ENCODE measurements at places on chromosomes 11 and 22.
A peak's percentile ranks its signal among the peaks of the same experiment; 100 is the strongest.

DNA sequence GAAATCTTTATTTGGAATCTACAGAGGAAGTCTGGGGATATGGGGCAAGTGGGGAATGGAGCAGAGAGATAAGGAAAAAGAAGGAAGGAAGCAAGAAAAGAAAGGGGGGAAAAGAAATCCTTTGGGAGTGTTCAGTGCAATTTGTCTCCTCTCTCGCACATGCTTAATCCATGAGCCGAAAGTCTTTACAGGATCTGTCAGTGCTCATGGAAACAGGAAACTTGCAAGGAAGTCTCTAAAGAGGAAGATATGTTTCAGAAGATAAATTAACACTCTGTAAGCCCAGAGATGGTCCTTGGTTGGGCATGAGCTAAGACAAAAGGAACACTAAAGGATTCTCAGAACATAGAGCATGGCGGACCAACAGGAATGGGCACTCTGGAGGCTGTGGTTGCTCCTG is 47.9 kb upstream of the FLI1 start:
- no peak for DNase-seq

DNA sequence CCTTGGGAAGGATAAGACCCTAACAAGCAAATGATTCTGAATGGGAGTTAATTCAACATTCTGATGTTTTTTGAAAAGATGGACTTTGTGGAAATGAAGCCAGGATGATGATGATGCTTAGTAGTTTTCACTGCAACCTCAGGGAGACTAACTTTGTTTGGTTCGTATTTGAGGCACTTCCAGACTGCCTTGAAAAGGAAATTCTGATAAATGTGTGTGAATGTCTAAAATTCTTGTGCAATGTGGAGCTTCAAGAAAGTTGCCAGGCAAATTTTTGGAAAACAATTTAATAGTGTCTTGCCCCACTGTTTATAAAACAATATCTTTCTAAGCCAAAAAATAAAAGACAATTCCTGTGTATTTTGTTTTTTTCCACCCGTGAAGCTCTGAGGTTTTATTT is 11.2 kb upstream of the NAV2 start:
- no peak for DNase-seq

DNA sequence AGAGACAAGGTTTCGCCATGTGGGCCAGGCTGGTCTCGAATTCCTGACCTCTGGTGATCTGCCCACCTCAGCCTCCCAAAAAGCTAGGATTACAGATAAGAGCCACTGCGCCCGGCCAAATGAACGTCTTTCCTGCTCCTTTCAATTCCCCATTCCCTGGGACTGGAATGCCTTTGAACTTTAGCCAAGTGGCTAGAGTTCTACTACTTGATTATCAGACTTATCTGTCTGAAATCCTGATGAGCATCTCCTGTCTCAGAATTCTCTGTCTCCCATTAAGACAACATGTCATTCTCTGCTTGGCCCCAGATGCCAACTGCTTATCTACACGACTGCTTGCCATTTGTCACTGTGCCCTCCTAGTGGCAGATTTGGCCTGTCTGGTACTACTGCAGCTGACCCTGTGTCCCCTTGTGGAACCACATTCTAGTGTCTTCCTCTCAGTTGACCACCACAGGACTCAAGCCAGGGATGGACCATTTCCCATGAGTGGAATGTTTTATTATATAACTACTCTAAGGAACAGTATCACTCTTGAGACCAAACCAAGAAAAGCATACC is 33.1 kb upstream of the IPO7 start:
- DNase-seq: no peak

DNA sequence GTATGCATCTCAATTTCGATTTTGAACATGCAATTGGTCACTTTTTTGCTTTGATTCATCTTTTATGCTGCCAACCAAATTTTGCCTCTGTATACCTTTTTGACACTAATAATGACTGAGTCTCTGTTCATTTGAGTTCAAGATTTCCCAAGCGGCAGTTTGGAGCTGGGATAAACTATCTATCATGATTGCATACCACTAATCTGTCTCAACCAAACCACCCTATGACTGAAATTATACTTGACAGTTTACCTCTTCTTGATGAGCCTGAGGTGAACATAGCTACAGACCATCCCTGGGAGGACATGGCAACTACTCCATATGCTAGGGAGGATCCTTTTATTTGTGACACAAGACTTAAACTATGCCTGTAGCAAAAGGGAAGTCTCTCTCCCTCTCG is 146.2 kb downstream of the PAX6 start:
- no peak for DNase-seq

GRCh38 chr11:66846671-66847091 is 3.4 kb downstream of the RCE1 start:
- DNase-seq: no peak

GRCh38 chr11:103051151-103051801 is 40.7 kb downstream of the DCUN1D5 start:
- no peak for DNase-seq

DNA sequence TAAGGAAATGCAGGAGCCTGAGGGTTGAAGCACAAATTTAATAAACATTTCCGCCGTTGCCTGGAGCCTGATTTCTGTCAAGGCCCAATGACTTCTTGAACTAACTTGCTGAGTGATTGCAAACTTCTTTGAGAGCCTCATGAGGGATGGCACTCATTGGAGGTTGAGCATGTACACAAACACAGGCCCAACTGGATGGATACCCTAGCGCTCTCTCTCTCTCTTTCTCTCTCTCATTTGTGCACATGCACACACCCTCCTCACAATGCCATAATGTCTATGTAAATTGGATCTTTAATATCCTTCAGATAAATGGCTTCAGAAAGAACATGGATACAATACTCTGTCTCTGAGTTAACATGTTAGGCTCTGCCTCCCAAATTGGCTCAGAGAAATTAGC is 597.7 kb upstream of the CADM1 start:
- no peak for DNase-seq

DNA sequence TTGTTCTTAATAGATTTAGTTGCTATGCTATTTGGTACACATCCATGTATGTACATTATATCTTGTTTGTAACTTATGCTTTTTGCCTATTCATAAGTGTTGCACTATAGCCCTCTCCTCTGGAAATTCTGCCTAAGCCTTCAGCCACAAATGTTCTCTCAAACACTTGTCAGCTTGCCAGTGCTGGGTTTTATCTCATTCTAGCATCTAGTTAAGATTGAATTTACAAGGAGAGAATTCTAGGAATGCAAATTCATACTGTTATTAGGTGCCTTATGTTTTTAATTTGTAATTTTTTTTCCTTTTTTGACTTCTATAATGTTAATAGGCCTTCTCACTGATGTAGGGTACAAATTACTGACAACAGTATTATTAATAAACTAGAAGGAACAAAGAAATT is 14.6 kb upstream of the CTSC start:
- DNase-seq: no peak

DNA sequence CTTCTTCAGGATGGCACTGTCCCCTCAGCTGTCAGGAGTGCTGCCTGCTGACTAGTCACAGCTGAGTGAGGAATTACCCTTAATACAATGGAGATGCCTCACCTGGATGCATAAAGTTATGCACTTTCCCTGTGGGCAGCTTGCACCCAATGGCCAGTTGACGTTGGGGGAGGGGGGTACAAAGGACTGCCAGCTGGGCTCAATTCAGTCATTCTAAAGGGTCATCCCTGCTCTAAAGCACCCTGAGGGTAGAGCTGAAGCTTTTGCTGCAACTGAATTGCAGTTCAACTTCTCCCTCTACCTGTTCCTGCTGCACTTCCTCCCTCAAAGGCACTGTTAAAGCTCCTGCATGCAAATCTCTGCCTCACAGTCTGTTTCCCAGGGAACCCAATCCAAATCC is 147.8 kb upstream of the SESN3 start:
- DNase-seq: peak; percentile 38

DNA sequence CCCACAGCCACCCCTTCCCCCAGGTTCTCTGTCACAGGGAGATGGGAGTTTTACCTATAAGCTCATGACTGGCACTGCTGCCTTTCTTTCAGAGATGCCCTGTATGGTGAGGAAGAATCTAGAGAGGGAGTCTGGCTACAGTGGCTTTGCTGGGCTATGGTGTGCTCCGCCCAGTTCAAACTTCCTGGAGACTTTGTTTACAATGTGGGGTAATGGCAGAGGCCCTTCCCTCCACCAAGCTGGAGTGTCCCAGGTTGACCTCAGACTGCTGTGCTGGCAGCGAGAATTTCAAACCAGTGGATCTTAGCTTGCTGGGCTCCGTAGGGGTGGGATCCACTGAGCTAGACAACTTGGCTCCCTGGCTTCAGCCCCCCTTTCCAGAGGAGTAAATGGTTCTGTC is 143.5 kb downstream of the MSANTD4 start:
- no peak for DNase-seq

GRCh38 chr22:50529416-50529896 is 356 bp downstream of the TYMP start:
- DNase-seq: peak; percentile 39

DNA sequence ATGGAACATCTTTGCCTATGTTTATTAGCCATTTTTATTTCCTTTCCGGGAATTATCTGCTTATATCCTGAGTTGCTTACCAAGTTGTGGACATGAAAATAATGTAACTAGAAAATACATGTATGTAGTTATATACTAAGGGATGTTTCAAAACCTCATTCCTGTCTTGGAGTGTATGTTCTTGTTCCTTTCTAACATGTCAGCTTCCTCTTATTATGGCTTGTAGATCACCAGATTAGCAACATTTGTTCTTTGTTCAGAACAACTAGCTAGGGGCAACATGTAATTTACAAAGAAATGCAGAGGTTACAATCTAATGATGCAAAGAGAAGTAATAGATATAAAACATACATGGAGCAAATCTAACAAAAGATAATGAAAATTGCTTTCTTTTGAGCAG is 13.1 kb upstream of the TMEM123 start:
- DNase-seq: no peak

- DNase-seq: no peak
Measured at GRCh38 chr22:32796865-32797573, 4.5 kb upstream of the TIMP3 start.

- no peak for DNase-seq
Measured at GRCh38 chr11:47915374-47915773, 65.0 kb upstream of the PTPRJ start.

DNA sequence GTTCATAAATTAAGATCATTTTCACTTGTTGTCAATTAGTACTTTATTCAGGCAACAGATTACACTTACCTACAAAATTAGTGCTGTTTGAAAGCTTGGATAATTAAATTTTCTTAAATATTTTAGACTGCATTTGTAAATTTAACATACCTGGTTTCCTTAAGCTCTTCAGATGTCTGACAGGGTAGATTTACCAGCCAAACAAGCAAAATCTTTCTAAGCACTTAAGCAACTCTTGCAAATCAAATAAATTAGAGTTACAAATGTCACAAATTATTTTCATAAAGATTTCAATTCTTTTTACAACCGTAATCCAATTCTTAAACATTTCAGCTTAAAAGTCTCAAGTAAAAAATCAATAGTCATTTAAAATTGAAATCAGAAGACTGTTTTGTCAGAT is 129.8 kb downstream of the DBX1 start:
- no peak for DNase-seq
